ENCODE measurements at places on chromosomes 3 and 15.

GRCh38 chr3:28334552-28334951, 14.0 kb upstream of the ZCWPW2 start:
- DNase-seq: no peak

DNA sequence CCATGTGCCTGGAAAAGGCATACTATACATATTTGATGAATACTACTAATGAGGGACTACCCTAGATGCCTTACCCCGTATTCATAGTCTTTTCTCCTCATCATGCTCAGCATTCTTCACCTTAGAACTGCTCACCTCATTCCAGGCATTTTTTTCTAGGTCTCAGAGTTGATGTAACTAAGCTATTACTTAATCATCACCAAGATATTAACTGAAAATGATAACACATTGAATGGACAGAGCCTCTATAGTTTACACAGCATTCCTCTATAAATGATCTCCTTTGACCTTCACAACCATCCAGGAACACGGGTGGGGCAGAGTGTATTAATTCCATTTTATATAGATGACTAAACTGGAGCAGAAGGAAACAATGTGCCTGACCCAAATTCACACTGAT, 174.1 kb upstream of the DPH6 start:
- DNase-seq: no peak

GRCh38 chr3:108516881-108517280, 6.5 kb upstream of the MYH15 start:
- no peak for DNase-seq

DNA sequence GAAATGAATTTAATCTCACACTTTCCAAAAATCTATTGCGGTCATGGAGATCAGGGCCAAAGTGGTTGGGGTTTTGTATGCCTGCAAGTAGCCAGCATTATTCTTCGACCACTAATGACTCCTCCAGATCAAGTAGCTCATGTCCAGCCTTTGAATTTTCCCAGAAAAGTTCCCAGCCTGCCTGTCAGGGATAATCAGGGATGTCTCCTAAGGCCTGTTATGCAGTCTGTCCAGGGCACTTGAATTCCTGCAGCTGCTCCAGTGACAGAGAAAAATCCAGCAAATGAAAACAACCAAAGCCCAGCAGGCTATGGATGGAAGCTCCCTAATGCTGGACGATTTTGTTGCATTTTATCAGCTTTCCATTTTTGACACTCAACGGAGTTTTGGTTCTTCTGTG, 215.4 kb downstream of the ADAMTSL3 start:
- no peak for DNase-seq

DNA sequence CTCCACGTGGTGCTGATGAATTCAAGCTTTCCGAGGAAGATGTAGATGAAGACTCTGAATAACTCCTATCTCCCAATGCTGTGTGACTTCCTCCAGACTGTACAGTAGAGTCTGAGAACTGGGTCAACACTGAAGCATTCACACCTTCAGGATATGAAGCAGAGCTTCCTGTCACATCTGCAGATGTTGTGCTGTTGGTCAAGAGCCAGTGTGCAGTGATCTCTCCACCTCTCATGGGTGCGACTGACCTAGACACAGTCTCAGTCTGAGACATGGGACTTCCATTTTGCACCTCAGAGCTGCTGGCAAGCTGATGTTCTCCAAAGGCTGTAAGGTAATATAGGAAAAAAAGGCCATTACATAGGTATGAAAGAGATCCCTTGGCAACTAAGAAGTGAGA, 36.5 kb downstream of the HEG1 start:
- no peak for DNase-seq

DNA sequence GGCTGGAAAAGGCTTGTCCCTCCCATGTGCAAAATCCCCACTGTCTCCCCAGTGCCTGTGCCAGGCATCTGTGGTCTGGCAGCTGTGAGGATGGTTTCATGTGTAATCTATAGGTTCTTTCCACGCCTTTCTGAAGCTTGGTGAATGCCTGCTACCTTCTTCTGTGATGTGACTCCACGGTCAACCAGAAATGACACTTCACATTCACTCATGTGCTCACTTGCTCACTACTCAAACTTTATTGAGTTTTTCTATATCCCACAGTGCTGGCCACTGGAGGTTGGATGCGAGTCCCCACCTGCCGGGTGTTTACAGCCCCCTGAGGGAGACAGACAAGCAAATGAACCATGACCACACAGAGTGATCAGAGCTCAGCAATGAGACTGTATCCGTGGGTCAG, 27.9 kb upstream of the TLE3 start:
- no peak for DNase-seq

DNA sequence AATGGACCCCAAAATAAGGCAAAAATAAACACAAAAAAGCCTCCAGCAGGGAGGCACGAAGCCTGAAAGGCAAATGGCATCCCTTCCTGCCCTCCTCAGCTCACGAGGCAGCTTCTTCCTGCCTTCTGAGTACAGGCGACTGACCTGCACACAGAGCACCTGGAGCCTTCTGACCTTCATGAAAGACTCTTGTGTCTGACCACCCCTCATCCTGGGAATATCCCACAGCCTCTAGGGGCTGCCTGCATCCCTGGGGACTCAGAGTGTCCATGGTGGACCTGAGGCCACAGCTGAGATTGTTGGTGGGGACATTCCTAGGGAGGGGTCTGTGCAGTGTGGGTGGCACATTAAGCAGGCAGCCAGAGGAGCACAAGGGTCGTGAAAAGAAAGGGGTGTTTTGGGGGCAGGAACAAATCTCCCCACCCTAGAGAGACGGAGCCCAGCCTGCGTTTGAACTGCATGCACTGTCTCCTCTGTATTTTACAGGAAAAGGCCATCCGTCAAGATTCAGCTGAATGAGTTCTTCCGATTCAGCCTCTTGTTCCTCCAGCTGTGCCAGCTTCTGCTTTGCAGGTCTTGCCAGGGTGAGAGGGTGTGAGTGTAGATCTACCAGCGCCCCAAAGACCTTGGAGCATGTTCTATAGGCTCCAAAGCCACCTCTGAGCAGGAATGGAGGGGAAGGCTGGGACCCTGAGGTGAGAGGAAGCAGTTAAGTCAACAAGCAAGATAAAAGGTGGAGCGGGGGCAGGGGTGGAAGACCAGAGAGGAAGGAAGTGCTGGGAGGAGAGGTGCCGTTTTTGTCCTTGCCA, 80.4 kb upstream of the MEF2A start:
- peak; percentile 19 for DNase-seq
